ENCODE measurements at places on chromosomes 1 and 21.
A peak's percentile ranks its signal among the peaks of the same experiment; 100 is the strongest.

DNA sequence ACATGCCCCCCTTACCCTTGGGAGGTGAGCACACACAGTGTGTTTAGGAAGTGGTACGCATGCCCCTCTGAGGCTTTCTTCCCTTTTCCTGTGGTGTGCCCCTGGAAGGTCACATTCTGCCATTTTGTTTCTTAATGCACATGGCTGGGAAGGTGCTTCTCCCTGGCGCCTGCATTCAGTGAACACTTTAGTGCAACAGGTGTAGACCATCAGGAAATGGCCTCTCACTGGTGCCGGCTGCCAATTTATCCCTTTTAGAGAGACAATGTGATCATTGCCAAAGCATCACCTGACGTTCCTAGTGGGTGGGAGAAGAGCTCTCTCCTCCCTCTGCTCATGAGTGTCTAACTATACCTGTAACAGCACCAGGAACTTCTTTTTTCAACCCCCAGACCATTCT lies 51.8 kb upstream of the PDE9A start:
- DNase-seq = no peak

DNA sequence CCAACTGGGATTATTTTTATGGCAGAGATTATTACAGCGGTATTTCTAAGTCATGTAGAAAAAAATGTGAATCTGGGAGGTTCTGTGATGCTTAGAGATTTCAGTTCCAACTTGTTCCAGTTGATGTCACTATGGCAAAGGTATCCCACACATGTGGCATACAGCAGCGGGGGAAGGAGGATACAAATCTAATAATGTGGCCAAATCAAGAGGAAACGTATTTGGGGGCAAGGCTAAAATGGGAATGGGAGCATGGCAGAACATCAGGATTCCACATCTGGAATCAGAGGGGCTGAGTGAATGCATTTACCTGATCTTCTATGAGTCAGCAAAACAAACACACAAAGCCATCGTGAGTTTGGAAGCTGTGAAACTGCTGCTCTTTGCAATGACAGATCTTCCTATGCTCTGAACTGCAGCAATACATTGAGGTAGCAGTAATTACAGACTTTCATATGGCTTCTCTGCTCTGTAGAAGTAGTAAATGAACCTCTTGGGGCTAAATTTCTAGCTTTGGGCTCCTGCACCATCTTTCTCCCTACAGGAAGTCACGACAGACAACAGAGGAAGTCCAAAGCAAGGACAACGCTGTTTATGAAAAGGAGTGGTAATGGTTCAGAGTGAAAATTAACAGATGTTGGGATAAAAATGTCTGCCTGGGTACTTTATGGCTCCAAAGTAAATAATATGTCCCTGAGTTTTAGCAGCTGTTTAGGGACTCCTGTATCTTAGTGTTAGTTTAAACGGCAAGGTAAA lies 55.5 kb downstream of the GABPA start:
- peak; percentile 47 for DNase-seq

DNA sequence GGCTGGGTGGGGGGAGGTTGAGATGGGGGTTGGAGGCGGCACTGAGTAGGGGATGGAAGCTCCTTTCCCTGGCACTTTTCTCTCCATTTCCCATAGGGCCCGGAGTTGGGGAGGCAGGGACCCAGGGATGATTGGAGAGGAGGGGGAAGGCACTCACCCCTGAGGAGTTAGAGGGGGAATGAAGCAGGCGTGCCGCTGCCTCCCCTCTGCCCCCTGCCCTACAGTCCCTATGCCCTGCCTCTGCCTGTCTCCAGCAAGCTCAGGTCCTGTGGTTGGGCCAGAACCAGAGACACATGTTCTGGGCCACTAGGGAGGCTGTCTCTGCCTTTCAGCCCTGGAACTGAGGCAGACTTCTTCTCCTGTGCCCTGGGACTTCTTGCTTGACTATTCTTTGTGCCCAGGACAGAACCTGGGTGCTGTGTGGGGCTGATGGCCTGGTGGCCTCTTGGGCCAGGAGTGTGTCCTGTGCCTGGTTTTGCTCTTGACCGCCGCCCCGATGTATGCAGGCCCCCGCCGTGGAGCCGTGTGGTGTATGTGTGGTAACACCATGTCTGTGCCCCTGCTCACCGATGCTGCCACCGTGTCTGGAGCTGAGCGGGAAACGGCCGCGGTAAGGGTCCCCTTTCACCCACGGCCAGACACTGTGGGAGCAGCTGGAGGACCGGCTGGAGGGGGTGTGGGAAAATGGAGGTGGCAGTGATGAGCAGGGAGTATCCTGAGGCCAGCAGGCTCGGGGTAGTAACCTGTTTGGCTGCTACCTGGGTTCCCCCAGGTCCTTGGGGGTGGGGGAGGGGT lies 1.4 kb downstream of the LYPLA2 start:
- no peak for DNase-seq

- no peak for DNase-seq
Observed at GRCh38 chr1:231108516-231109302, 53.1 kb upstream of the TRIM67 start.

DNA sequence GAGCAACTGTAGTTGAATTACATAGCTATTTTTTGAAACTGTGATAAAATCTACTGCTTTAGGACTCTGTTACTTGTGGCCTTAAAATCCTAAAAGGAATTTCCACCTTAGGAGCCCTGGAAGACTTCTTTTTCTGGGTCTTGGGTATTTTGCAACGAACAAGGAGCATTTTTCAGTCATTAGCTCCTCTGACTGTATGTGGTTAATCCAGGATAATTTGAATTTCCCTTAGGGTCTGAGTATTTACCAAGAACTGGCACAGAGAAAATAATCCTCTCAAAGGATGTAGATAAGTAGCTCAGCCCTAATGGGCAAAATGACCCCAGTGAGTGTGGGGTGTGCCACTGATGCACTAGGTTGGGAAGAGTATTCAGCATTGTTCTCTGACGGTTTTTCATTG lies 170.4 kb downstream of the VAV3 start:
- DNase-seq = no peak

- no peak for DNase-seq
Observed at GRCh38 chr1:9596415-9597123, 7.9 kb downstream of the TMEM201 start.

DNA sequence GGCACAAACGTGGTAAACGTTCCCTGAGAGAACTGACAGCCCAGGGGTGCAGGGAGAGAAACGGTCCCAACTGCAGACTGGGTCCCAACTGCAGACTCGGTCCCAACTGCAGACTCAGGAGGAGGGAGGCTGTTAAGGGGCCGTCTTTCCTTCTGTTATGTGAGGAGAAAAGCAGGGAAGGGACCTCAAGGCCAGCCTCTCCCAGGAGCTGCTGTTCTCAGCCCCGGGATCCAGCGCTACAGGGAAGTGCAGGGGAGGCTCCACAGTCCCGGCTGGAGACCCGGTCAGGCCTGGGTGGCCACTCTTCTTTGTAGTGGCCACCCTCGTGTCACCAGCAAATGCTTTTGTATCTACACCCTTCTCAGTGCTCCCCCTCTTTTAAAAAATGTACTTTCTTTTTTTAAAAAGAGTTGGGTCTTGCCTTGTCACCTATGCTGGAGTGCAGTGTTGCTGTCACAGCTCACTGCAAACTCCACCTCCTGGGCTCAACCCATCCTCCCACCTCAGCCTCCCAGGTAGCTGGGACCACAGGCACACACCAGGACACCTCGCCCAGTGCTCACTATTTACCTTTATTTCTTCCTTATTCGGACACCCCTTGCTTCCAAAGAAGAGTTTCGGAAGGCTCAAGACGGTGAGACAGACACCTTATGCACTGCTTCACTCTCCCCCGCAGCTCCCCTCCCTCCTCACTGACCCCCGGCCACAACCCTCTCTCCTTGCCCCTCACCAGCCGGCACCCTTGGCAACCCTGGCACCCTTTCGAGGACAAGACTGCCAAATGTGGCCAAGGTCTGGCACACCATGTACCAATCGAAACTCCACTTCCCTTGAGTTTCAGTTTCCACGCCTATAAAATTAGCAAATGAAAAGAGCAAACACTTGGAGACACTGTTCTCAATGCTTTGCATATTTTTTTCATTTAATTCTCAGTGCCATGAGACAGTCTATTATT lies 21.8 kb downstream of the CAPN2 start:
- DNase-seq = no peak

- no peak for DNase-seq
Observed at GRCh38 chr21:28928578-28929420, 63.9 kb downstream of the LTN1 start.

DNA sequence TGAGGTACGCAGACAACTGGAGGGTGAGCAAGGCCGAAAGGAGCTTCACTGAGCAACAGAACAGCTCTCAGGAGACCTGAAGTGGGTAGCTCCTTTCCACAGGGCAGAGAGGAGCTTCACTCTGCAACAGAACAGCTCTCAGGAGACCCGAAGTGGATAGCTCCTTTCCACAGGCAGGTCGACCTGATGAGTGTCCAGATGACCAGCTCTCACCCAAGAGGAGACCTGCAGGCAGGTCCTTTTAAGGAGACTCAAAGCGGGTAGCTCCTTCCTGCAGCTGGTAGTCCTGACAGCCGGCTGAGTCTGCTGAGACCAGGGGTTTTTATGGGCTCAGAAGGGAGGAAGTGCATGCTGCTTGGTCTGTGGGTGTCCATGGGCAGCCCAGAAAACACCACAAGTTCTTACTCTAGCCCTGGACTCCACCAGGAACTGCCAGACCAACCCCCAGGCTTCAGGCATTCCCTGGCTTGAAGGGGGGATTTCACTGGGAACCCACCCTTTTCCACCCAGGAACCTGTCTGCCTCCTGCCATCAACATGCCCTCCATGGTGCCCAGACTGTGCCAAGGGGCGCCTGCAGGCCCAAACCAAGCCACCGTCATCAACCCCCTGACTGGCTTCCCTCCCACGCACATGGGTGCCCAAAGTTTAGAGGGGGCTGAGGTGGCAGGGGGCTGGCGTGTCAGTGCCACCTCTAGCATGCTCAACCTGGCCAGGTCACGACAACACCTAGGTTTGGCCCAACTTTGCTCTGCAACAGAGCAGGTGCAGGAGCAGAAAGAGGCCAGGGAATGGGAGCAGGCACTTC lies 43.6 kb downstream of the ZBTB8OS start:
- DNase-seq = no peak

GRCh38 chr1:113928187-113928930 lies 765 bp upstream of the HIPK1 start:
- peak; percentile 49 for DNase-seq

- DNase-seq = peak; percentile 53
Observed at GRCh38 chr21:33266789-33267135, 595 bp downstream of the IL10RB start.

- no peak for DNase-seq
Observed at GRCh38 chr1:194818674-194819073, 1632.3 kb upstream of the B3GALT2 start.

GRCh38 chr1:116112388-116113140 lies 1.4 kb downstream of the MAB21L3 start:
- DNase-seq = no peak

DNA sequence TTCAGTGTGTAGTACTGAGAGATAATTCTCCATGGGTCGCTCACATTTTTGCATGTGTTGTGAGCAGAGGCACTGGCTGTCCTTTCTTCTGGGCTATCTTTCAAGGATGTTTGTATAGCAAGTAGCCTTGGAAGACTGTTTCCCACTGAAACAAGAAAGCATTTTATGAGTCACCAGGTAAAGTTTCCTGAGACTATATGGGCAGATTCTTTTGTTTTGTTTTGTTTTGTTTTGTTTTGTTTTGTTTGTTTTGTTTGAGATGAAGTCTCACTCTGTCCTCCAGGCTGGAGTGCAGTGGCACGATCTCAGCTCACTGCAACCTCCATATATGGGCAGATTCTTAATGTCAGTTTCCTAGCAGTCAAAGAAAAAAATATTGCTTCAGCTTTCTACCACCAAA lies 912.6 kb downstream of the TTLL7 start:
- DNase-seq = no peak

GRCh38 chr1:6962478-6962995 lies 177.3 kb downstream of the CAMTA1 start:
- DNase-seq = peak; percentile 89

DNA sequence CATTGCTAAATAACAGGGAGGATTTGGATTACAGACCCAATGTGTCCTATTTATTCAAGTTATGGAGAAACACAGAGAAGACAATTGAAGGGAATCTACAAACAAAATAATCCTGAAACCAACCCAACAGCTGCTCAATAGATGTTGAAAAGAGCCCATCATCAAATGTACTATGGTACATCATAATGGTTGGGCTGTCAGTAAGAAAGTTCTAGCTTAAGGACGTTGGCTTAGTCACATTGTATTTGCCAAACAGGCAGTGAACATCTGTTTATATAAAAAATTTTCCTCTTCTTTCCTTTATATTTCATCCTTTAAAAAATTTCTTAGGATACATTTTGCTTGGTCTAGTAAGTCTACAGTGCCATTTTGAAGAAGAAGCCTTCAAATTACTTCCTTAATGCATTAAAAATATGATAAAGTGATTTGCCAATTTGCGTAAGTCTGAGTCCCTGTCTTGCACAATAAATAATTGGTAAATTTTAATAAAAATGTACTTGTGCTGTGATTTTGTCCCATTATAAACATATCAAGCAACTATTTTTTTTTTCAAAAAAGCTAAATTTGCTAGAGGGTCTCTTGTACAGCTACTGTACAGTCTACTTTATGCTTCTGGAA lies 14.4 kb downstream of the MAP3K7CL start:
- no peak for DNase-seq

DNA sequence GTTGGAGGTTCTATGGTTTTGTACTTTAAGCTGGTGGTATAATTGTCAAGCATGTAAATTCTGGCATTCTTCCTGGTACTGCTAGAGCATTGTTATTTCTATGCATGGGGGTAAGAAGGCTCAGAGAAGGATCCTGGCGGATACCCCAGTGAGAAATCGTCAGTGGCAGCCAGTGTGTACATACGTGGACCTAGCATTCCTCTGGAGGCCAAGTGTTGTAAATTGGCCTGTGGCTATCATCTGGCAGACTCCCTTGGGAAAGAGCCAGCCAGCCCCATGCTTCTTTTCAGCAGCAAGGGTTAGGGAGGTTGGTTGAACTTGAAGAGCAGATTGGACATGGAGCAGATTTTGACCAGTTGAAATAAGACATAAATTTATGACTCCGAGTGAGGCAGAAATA lies 5.2 kb upstream of the AGO3 start:
- no peak for DNase-seq

GRCh38 chr1:10632691-10633090 lies 157.9 kb downstream of the PEX14 start:
- no peak for DNase-seq

- DNase-seq = no peak
Observed at GRCh38 chr21:46137908-46138307, 17.5 kb downstream of the FTCD start.

DNA sequence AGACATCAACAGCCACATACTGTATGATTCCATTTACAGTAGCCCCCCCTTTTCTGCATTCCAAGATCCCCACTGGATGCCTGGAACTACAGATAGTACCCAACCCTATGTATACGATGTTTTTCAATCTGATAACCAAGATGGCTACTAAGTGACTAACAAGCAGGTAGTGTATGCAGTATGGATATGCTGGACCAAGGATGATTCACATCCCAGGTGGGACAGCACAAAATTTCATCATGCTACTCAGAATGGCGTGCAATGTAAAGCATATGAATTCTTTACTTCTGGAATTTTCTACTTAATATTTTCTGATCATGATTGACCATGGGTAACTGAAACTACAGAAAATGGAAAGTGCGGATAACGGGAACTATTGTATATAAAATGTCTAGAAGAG lies 30.0 kb upstream of the MRPS6 start:
- DNase-seq = no peak

- DNase-seq = no peak
Observed at GRCh38 chr1:27010226-27010994, 2.2 kb downstream of the TENT5B start.

- peak; percentile 39 for DNase-seq
Observed at GRCh38 chr1:12148160-12148957, 18.4 kb upstream of the TNFRSF1B start.

GRCh38 chr21:36948686-36949085 lies 17.8 kb downstream of the HLCS start:
- peak; percentile 19 for DNase-seq
